ENCODE measurements at places on chromosomes 6 and 20.

DNA sequence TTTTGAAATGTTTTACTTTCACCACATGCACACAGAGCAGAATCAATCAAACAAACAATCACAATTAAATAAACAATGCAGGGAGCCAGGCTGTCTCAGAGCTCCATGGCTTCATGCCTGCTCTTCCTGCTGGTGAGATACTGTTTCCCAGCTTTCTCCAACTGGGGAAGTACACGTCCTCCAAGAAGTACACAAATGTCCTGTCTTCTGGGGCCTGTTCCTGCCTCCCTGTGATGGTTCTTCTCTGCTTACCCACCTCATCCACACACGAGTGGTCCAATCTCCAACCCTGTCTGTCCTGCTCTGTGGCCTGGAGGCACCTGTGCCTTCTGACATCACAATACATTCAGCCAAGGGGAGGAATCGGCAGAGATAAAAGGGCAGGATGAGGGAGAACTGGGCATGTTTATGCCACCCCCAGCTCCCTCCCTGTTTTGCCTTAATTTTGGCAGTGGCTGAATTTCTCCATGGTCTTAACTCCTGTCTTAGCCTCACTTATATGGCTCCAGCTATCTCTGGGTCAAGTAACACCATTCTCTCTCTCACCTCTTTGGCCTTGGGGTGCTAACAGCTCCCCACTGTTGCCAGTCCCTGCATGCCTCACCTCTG lies 25.3 kb upstream of the TTPAL start:
- no peak for DNase-seq

DNA sequence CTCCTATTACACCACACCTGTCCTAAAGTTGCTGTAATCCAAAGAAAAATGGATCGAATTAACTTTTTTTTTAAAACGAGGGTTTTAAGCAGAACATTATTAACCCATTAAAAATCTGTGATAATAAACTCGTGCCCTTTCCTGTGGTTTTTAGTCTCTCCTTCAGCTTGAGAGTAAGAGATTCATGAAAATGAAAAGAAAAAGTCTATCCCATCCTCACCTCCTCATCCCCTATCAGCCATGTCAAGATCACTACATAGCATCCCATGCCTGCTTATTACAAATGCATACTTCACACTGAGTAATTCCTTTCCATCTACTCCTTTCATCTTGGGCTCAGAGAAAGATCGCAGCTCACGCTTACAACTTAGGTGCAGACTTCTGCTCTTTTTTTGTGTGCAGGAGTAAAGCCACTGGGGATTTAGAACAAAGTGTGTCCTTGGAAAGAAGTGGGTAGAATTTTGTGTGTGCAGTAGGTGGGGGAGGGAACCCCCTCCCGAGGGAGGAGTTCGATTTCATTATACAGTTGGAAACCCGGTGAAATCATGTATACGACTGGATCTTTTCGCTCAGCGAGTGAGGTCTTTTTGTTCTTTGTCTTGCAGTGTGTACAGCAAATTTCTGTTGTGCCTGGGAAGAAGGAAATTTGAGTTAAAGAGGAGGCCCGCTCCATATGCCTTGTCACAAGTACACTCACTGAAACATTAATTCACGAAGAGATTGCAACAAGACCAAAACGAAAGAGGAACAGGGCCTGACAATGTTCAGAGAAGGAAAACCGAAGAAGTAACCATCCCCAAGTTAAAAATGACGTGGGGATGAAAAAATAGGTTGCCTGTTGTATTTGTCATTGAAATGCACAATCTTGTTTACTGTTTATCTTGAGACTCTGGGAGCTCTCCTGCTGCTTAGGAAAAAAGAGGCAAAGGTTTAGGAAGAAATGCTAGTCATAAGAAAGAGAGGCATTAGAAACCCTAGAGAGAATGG lies 146.5 kb upstream of the ZNF217 start:
- DNase-seq = peak; percentile 63

DNA sequence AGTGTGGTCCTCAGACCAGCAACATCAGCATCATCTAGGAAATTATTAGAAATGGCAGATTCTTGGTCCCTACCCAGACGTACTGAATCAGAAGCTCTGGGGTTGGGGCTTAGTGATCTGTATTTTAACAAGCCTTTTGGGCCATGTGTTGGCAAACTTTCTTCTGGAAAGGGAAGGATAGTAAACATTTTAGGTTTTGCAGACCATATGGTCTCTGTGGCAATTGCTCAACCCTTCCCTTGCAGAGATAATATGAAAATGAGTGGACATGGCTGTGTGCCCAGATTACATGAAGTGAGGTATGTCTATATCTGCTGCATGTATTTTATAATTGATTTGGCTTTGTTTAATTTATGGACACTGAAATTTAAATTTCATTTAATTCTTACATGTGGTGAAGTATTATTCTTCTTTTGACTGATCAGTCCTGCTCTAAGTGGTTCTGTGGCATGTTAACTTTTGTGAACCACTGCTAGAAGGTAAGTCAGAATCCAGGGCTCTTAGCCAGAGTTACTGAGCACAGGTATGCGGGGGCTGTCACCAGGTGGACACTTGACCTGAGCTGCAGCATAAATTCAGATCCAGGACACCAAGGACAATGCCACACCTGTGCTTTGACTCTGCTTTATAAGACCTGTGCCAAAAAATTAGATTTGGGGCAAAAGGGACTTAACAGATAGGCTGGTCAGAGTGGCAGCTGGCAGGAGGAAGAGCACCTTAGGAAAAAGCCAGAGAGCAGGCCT lies 43.2 kb downstream of the LY86 start:
- no peak for DNase-seq

GRCh38 chr6:52346503-52346902 lies 15.4 kb upstream of the PAQR8 start:
- no peak for DNase-seq

GRCh38 chr6:123953920-123954319 lies 150.3 kb downstream of the NKAIN2 start:
- no peak for DNase-seq

- no peak for DNase-seq
Observed at GRCh38 chr6:139679516-139680179, 305.2 kb upstream of the CITED2 start.

- DNase-seq = no peak
Observed at GRCh38 chr6:160428069-160428430, 79.9 kb downstream of the SLC22A3 start.

GRCh38 chr6:37029249-37029971 lies 24.0 kb downstream of the FGD2 start:
- DNase-seq = no peak

DNA sequence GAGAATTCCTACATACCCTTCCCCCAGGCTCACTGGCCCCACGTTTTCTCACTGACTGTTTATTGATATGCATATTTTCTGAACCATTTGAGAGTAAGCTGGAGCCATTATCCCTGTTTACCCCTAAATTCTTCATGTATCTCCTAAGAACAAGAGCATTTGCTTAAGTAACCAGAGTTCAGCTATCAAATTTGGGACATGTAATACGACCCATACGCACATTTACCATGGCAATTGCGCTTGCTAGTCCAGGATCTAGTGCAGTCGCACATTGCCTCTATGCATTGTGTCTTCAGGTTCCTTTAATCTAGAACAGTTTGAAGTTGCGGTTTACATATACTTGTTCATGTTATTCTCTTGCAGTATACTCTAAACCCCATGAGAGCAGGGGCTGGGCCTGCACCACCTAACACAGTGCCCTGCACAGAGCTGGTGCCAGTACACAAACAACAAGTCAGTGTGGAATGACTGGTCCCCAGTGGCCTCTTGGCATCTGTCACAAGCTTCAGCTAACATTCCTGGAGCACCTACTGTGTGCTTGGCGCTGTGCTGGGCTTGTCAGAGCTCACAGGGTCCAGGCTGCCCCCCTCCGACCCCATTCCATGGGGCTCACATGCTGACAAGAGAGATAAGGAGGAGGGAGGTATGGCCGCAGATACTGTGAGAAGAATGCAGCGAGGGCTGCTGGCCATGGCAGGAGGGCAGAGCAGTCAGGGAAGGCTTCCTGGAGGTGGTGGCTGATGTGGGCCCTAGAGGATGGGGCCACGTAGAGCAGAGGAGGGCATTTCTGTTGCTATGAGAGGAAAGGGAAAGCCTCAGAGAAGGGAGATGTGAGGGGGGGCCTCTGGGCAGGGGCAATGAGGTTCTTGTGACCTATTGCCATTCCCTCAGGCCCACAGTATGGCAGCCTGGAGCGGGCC lies 28.1 kb downstream of the SPDEF start:
- DNase-seq = no peak

DNA sequence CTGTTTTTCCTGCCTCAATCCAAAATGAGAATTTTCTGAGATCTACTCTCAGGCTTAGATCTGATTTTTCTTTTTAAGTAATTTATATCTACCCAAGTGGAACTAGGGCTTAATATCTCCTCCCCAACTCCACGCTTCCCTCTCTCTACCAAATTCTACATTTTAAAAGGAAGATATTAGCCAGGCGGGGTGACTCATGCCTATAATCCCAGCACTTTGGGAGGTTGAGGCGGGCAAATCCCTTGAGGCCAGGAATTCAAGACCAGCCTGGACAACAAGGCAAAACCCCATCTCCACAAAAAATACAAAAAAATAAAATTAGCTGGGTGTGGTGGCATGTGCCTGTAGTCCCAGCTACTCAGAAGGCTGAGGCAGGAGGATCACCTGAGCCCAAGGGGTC lies 61.0 kb downstream of the MTFR2 start:
- DNase-seq = no peak

DNA sequence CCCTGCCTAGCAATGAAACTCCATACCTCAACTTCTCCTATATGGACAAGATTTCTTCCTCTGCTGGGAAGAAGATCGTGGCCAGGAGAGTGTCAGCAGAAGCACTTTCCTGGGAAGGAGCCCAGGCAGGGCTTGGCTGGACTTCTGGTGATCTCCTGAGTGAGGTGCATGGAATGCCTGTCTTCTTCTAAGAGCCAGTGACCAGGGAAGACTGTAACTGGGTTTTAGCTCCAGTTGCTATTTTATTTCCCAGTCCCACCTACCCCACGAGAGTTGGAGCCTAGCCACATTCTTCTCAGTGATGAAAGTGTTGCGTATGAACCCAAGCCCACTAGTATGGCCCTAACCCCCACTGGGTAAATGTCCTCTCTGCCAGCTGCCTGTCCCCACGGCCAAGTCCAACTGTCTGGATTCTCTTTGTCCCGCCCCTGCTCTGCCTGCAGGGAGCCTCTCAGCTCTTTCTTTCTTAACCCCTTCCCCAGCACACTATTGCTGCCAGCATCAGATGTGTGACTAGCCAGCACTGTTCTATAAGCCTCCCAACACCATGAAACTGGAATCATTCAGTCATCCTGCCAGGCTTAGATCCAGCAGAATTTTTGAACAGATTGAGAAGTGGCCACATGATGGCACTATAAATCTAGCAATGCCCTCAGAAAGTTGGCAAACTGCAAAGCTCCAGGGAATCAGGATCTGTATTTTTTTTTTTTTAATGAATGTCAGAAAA lies 69.8 kb upstream of the FAM184A start:
- DNase-seq = no peak

- DNase-seq = no peak
Observed at GRCh38 chr6:19394687-19395086, 442.5 kb upstream of the ID4 start.

DNA sequence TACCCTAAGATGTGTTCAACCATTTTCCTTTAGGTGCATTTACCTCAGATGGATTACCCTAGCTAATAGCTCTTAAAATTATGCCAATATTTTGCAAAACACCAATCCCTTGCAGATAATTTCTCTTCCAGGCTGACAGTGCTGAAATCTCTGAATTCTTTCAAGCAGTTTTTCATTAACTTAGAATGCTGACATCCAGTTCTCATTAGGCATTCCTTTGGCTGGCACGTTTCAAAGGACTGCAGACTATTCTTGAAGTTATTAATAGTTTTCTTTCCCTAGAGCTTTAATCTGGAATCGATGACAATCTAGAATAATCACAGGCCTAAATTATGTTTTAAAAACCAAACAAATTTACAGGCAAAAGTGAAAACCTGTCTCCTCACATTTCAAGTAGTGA lies 68.3 kb downstream of the SMLR1 start:
- DNase-seq = no peak

- no peak for DNase-seq
Observed at GRCh38 chr6:13526357-13526726, 38.9 kb upstream of the GFOD1 start.

- DNase-seq = no peak
Observed at GRCh38 chr6:84553527-84553926, 210.9 kb downstream of the TBX18 start.

DNA sequence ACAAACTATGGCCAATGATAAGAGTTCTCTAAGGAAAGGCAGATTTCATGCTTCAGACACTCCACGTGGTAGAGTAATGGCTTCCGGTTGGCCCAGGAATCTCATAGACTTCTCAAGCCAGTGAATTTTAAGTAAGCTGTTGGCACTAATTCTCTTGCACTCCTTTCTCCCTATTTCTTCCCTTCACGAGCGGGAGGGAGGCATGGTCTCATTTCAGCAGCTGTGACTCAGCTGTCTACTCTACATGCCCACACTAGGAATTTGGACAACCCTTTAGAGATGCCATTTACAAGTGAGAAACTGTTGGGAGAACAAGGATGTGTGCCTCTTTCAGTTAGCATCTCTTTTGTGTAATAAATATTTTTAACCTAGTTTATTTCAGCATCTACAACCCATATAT lies 107.7 kb downstream of the PTPRK start:
- DNase-seq = no peak

GRCh38 chr20:48302844-48303542 lies 517.7 kb upstream of the SULF2 start:
- no peak for DNase-seq

DNA sequence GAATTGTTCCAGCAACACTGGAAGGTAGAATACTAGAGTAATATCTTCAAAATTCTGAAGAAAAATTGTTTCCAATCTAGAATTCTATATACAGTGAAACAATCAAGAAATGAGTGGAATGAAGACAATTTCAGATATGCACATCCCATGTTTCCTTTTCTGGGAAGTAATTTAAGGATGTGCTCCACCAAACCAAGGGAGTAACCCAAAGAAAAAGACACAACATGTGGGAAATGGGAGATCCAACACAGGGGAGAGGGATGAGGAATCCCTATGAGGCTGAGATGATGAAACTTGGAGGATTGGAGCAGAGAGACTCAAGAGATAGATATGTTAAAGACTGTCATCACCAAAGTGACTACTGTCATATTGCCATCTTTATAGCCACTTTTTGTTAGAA lies 9.8 kb upstream of the RNF24 start:
- no peak for DNase-seq

GRCh38 chr20:51249215-51249614 lies 226.3 kb upstream of the KCNG1 start:
- DNase-seq = no peak

DNA sequence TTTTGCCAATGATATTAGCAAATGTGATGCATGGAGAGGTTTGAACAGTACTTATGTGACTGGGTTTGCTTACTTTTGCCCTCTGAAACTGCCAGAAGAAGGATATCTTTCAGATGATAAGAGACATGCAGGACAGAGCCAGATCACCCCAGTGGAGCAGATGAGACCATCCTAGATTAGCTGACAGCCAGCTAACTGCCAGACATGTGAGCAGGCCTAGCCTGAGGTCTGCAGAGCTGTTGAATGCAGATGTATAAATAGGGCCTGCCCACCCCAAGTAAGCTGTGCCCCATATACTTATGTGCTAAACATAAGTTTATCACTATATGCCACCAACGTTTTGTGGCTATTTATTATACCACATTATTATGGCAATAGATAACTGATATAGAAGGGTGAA lies 5.9 kb downstream of the ZSCAN31 start:
- no peak for DNase-seq

- no peak for DNase-seq
Observed at GRCh38 chr6:154500769-154501577, 9.5 kb downstream of the CNKSR3 start.

GRCh38 chr20:33377366-33377765 lies 24.0 kb downstream of the CDK5RAP1 start:
- no peak for DNase-seq

All from T-helper 1 cell (primary cell).